ENCODE measurements at places on chromosomes 16 and 17. TPM values are rescaled to one million over a fixed set of nuclear protein-coding genes. Genes with fewer than 3 reads are reported as not detected.

GRCh38 chr16:80063031-80063712 lies 462.6 kb upstream of the MAF start:
- no peak for DNase-seq

- no peak for DNase-seq
Observed at GRCh38 chr16:78749745-78750268, 650.4 kb downstream of the WWOX start.

CMTM2 gene
- polyA plus RNA-seq = not detected

MFAP4 gene
- polyA plus RNA-seq = not detected

TBC1D28 gene
- not detected for polyA plus RNA-seq

Measured in naive thymus-derived CD8-positive, alpha-beta T cell (primary cell).